Spinal cord (tissue), 10 donors: ENCODE measurements at places on chromosomes 4 and X. TPM values are rescaled to one million over a fixed set of nuclear protein-coding genes. Genes with fewer than 3 reads are reported as not detected.

DNA sequence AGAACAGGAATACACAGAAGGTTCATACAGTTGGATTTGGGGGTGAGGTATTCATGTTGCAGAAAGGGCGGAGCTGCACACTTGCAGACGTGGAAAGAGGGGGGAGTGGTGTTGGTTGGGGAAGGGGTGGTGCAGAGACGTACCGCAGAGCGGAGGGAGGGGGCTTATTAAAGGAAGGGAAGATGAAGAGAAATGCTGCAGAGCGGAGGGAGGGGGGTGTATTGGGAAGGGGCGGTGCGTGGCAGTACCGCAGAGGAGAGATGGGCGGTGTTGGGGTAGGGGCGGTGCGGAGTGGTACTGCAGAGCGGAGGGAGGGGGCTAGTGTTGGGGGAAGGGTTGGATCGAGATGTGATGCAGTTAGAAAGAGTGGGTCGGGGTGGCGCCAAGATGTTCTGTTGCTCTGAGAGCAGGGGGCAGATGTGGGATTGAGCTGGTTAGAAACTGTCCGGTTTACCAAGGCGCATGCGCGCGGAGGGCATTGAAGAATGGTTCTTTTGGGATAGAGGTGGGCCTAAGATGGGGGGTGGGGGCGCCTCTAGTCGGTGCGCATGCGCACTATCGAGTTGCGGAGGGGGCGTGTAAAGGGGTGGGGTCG, 900 bp downstream of the TRO start:
- peak; percentile 92 for DNase-seq

- DNase-seq: no peak
Measured at GRCh38 chr4:73952352-73952751, 29.5 kb downstream of the PF4 start.

DNA sequence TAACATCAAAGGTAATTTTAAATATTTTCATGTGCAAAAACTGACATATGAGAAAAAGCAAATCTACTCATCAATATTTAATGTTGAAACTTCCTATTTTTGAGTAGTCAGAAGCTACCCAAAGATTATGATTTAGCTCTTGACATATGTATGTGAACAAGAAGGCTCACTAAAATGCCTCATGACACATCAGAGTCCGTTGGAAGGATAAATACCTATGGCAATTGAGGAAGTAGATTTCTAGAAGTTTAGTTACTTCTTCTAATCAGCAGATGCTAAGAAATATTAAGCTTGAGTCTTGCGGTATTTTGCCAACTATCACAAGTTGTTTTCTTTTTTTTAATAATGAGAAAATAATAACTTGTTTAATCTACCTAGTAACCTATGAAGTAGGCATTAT, 55.3 kb downstream of the MSL3 start:
- DNase-seq: no peak

- no peak for DNase-seq
Measured at GRCh38 chr4:118760493-118760892, 75.3 kb downstream of the METTL14 start.

GRCh38 chr4:80390178-80390577, 54.6 kb downstream of the CFAP299 start:
- no peak for DNase-seq

DNA sequence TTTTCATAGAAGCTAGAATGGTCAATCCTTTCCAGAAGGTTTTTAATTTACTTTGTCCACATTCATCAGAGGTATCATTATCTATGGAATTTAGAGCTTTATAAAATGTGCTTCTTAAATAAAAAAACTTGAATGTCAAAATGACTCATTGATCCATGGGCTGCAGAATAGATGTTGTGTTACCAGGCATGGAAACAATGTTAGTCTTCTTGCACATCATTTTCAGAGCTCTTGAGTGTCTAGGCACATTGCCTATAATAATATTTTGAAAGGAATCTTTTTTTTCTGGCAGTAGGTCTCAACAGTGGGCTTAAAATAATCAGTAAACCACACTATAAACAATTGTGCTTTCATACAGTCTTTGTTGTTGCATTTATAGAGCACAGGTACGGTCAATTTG, 200.3 kb downstream of the FAT4 start:
- no peak for DNase-seq

GRCh38 chrX:9628779-9629493, 136.7 kb downstream of the GPR143 start:
- DNase-seq: no peak

GRCh38 chrX:132730726-132731125, 227.7 kb downstream of the HS6ST2 start:
- DNase-seq: no peak

DNA sequence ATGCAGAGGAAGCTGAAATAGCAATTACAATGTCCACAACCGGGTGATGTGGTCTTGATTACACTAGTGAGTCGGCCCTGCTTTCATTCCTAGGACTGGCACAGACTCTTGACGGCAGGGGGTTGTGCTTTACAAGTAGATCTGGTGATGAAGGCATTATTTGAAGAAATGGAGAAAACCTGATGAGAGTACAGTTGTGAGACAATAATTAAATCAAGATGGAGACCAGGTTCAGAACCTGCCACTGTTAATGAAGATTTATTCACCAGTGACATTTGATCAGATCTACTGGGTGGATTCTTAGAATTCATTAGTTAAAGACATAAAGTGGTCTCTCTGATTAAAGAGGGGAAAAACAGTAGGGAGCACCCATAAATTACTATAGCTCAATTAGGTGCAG, 747.2 kb downstream of the STPG2 start:
- peak; percentile 68 for DNase-seq

DNA sequence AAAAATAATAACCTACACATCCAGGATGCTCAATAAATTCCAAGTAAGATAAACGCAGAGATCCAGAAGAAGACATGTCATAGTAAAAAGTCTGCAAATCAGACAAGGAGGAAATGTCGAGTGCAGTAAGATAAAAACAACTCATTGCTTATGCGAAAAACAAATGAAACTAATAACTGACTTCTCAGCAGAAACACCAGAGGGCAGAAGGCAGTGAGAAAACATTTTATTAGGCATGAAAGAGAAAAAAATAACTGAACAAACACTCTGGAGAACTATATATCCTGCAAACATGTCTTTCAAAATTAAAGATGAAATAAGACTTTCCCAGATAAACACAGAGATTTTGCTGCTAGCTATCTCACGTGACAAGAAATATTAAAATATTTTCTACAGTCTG, 201.3 kb upstream of the CTSO start:
- DNase-seq: no peak

DNA sequence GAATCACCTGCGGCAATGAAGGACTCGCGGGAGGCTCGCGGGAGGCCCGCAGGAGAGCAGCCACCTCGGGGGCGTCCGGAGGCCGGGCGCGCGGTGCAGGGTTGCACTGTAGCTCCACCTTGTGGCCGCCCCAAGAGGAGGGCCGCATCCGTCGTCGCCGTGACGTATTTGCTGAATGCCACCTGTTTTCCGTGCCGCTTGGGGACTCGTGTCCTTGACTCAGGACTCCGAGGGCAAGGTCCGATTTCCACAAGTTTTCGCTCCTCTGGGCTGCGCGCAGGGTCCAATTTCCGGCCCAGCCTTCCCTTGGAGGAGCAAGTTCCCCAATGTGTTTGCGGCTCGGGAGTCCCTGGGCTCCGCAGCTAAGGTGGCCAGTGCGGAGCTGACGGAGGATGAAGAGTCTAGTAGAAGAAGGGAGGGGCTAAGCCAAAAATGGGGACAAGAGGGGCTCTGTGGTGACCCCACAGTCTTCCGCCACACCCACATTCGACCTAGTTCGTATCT, 10.7 kb upstream of the DLG3 start:
- DNase-seq: no peak

- no peak for DNase-seq
Measured at GRCh38 chr4:152224223-152224622, 311.7 kb downstream of the FBXW7 start.

GRCh38 chrX:12497832-12498591, 293.2 kb upstream of the PRPS2 start:
- no peak for DNase-seq

DNA sequence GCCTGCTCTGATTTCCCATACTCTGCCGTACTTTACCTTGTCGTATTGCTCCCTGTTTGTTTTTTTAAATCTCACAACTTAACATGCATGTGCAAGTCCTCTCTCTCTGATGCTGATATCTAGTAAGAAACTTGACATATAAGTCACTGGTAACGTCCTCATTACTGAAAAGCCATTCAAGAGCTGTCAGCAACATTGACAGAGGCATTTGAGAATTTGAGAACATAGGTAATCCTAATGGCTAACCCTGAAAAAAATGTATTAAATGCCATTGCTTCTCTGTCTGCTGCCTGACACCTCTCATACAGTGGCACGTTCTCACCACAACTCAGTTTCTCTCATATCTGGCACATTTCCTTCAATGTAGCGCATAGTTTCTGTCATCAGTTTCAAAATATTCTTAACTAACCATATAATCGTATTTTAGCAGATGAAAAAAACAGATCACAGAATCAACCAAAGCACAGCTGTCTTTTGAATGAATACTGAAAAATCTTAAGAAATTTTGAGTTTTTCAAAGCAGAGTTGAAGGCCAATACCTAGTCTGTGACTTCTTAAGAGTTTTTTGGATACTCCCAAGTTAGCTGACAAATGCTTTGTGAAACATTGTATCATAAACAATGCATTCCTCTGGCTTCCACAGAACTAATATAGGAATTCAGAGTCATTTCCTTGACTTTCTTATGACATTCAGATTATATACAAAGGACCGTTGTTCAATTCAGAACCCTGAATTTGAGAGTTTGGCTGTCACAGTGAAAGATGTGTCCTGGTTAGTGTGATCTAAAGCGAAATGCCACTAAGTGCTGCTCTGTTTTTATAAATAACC, 996.4 kb downstream of the C4orf33 start:
- no peak for DNase-seq

DNA sequence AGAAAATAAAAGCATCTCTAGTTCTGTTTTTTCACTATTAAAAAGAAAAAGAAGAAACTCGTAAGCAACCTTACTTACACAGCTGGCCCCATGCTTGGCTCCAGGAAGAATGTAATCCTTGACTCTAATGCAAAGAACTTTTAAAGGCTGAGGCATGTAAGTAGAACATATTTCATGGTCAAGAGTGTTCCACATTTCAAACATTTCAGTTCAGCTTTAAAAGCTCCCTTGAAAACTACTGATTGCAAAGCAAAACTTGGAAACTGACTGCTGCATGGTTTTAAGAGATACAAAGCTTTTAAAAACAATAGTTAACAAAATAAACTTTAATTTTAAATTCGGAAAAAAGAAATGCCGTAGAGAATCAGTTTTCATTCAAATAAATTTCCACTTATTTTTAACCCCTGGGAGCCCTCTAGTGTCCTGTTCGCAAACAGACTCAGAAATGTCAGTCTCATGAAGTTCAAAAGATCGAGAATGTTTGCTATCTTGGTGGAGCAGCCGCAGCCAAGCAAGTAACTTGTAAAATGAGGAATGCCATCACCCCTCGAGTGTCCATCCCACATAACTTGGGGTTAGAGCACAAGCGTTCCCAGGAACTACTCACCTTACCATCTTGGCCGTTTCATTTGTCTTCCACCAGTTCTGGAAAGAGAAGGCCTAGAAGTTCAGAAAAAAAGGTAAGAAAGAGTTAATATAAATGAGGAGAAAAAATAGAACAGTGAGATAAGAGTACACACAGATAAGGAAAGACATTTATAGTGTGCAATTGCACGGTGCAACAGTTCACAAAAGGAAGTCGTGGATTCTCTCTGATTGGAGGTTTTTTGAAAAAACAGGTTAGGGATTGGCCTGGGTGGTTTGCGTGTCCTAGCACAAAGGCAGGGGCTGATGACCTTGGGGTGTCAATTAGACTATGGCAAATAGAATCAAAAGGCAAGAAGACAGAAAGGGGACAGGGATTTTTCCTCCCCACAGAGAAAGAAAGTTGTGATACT, at the start of gene GASK1B:
Gene GASK1B (minus strand): TSS at position 765 of the 998 bp plus-strand sequence. CDS start 1,650 bp downstream, outside the sequence.
- peak; percentile 82 for DNase-seq

DNA sequence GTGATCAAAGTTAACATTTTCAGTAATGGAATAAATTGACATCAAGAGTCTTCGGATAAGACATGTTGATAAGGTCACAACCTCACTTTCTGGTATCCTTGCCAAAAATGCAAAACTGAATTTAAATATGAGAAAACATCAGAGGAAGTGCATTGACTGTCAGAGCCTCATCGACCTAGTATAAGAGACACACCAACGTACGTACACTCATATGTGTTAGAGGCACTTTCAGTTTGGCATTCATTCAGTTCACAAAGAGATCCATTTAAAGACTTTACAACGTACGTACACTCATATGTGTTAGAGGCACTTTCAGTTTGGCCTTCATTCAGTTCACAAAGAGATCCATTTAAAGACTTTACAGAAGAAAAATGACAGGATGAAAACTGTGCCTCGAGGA, 280.3 kb downstream of the INPP4B start:
- no peak for DNase-seq

DNA sequence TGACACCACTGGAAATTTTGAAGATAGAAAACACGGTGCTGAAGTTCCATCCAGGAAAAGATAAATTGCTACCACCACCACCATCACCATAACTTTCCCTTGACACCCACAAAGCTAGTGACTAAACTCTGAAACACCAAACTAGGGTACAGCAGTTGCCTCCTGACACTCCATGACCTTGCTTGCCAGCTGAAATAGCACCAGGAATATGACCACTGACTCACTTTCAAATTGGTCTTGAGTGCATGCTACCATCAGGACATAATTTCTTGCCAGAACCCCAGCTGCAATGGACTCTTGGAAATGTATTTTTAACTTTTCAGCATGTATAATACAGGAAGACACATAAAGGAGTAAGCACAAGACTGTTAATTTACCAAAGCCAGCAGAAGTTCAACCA, 283.3 kb downstream of the CENPC start:
- DNase-seq: no peak

GRCh38 chr4:5758741-5759140, 47.7 kb downstream of the EVC start:
- DNase-seq: no peak

DNA sequence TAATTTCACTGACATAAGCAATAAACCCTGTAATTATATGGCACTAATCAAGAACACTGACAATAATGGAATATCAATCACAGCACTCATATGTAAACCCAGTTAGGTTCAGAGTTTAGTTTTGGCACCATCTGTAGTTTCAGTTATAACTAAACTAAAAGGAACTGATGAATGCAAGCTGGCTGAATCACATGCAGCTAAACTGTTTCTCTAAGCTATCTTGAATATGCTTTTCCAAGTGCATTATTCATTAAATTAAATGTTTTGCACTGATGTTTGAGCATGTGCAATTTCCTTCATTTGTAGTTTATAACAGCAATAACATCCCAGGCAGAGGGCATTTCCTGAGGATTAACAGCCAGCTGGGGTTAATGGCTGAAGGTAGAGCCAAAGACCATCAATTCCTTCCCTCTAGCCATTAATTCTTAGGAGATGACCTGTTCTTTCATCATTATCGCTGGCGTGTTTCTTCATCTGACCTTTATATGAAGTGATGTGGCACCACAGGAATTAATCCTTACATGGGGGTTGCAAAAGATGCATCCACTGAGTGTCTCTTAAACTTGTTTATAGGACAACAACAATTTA, 562.8 kb upstream of the IGFBP7 start:
- no peak for DNase-seq

GRCh38 chr4:104524591-104524990, 29.9 kb upstream of the CXXC4 start:
- no peak for DNase-seq

The GABRE gene
- 23.4 TPM for total RNA-seq

The VCX3B gene
- total RNA-seq: not detected

The UGT2B17 gene
- not detected for total RNA-seq

The RBM46 gene
- total RNA-seq: 0.10 TPM

The STARD8 gene
- total RNA-seq: 9.3 TPM

The TREX2 gene
- total RNA-seq: 0.77 TPM

The NPY2R gene
- total RNA-seq: 3.3 TPM

The UGT2A1 gene
- total RNA-seq: not detected

The XPNPEP2 gene
- 4.1 TPM for total RNA-seq
